Stimulated activated CD4-positive, alpha-beta T cell treated with anti-CD3 and anti-CD28 coated beads, Interleukin-12 subunit alpha, Interleukin-12 subunit beta, amount 100 ng/mL, for 24 hours (primary cell): ENCODE measurements at places on chromosomes 2 and 18.

GRCh38 chr2:9276901-9277451 is 70.4 kb downstream of the ASAP2 start:
- no peak for DNase-seq

DNA sequence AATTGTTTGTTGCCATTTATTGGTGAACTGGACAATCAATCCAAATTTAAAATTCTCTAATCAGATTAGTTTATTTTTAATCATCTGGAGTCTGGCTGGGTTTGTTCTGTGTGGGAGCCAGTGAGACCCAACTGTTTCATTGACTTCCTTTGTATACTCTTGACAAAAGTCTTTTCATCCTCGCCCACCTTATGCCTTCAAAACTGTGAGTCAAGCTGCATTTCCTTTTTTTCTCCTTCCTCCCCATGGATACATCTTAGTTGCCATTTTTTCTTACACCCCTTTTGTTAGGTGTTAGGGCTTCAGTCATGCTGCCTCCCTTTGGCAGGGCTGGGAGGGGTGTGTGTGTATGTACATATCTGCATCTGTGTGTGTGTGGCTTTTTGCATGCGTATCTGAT is 117.6 kb downstream of the PRKCE start:
- DNase-seq: no peak

DNA sequence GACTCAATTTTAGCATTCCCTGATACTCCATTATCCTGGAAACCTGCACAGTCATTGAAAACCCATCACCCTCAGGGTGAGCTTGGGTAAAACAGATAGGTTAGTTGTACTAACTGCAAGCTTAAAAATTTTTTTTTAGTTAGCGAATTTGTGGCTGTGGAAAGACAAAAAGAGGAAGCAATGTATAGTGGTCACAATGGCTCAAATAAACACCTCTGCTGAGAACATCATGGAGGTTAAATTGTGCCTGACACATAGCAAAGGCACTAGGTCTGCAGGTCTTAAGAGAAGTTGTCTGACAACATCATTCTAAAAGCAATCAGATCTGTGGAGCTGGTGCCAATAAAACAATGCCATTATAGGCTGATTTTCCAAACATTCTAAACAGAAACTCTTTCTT is 84.4 kb upstream of the CAVIN2 start:
- DNase-seq: no peak

GRCh38 chr2:128198656-128199055 is 107.7 kb downstream of the UGGT1 start:
- no peak for DNase-seq

- no peak for DNase-seq
These were observed 50.2 kb downstream of the SPP2 start for GRCh38 chr2:234100686-234101085.
